Left kidney (tissue), 8 donors: ENCODE measurements at places on chromosomes 7 and 10.

DNA sequence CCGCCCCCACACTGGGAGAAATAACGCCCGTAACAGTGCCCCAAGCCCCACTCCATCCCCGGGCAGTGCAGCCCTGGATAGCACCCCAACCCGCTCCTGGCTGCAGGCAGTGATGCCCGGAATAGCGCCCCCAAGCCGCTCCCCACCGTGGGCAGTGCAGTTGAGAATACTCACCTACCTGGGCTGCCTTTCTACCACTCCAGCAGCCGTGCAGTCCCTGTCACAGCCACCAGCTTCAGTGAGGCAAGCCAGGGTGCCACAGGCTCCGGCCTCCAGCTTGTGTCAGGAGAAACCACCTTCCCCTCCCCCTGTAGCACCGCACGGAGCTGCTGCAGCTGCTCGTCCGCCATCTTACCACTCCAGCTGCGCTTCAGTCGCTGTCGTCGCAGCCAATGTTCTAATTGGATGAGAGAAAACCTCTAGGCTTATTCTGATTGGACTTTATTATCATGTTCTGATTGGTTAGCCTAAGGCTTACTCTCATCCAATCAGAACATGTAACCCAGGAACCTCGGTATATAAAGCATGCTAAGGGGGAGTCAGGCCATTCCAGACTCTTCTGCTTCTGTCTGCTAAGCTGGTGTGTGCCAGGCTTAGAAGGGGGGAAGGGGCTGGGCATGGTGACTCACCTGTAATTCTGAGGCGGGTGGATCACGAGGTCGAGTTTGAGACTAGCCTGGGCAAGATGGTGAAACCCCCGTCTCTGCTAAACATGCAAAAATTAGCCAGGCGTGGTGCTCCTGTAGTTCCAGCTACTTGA is 53.2 kb upstream of the ZNF33B start:
- DNase-seq, result no peak

DNA sequence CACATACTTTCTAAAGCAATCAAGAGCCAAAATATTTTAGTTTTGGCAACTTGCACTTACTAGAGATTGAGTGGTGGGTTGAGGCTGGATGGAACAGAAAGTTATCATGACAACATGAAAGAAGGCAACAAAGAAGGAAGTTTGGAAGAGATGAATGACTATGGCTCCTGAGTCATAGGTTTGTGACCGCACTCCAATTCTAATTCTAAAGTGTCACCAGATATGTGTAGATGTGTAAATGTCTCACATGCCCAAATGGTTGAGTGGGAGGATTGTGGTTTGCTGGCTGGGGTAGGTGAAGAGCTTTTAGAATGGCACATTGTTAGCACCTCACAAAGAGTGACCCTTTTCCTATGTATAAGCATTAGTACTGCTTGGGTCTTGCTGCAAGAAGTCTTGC is 20.2 kb downstream of the TAS2R16 start:
- DNase-seq, result no peak

DNA sequence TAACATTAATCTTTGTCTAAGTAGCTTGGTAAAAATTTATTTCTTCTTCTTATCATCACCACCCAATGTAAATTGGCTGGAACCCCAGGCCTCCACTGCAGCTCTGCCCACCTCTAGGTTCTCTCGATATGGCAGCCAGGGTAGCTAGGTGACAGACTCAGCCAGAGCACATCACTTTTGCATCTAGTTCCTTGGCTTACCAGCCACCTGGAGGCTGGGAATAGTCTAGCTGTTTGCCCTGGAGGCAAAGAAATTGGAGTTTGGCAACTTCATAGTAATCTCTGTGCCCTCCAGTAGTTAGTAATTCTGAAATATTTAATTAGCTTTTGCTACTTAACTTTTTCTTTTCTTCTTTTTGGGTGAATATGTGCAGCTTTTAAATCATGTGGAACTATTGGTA is 9.4 kb downstream of the IFRD1 start:
- no peak for DNase-seq

DNA sequence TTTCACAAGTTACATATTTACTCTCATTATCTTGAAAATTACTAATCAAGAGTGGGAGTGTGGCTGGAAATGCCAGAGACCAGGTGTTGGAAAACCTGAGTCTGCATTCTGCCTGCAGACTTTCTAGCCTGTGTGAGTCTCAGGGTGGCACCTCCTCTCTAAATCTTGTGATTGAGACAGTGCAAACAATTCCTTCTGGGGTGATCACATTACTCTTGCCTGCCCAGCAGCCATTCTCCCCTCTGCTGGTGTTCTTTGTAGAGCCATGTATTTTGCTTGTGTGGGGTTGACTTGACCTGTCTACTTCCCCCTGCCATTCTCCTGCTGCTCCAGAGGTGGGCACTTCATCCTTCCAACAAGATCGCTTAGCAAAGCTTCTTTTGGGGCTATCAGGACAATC is 101.1 kb downstream of the RAPGEF5 start:
- no peak for DNase-seq

DNA sequence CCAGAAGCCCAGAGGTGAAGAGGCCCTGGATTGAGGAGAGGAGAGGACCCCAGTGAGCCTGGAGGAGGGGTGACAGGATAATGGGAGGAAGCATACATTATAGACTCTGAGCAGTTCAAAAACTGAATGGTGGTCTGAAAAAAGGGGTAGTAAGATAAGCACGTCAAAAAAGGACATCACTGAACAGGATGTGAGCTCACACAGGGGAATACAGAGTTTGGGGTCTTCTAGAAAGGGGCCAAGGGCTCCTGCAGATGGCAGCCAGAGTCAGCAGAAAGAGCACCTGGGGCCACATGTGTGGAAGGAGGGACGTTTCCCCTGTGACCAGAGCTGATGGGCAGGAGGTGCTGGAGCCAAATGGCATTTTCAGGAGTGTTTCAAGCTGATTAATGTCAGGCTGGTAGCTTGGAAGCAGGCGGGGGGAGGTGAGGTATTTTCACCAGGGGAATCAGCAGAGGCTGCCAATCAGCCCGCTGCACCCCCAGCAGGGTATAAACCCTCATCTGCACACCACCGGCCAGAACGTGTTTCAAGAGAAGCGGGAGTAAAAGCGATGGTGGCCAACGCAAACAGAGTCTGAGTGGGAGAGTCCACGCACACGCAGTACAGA is 85.8 kb downstream of the TNS3 start:
- no peak for DNase-seq
